Retinal pigment epithelial cell (primary cell): ENCODE measurements at places on chromosomes 16 and 17.

DNA sequence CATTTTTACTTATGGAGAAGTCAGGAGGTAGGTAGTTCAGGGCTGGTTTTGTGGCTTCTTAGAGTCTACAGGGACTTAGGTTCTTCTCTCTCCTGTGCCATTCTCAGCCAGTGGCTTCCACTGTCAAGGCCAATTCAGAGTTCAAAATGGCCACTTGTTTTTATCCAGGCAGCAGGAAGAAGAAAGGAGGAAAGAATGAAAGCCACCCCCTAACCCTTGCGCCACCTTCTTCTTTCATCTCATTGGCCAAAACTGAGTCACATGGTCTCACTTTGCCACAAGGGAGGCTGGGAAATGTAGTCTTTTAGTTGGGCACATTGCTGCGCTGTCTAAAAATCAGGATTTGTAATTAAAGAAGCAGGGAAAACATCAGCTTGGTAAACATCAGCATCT is 60.8 kb upstream of the MED9 start:
- DNase-seq = no peak

DNA sequence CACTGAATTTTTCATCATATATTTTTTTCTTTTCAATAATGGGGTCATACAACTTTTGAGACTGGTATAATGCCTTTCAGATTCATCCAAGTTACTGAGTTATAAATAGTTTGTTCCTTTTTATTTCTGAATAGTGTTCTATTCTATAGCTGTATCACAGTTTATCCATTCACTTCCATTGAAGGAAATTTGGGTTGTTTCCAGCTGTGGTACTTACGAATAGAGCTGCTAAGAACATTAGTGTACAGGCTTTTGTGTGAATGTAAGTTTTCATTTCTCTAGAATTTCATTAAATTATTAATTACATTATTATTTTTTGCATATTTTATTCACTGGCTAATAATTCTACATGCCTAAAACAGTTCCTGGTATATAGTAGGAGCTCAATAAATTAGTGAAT is 52.9 kb downstream of the SNTB2 start:
- DNase-seq = no peak

- no peak for DNase-seq
These were observed 7.8 kb downstream of the CCDC42 start for GRCh38 chr17:8736796-8737195.

DNA sequence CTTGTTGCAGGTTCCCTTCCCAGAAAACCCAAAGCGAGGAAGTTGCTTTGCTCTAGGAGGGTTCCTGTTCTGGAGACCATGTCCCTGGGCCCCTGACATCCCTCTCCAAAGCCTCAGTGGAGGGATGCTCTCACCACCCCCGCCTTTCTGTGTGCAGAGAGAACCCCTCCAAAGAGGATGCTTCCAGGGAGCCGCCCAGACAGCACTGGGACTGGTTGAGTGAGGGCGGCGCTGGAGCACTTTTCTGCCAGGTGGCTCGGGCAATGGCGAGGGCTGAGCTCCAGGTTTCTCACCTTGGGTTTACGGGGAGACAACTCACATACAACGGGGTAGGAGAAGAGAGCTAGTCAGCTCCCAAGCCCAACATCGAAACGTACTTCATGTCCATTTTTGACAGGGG is 7.3 kb downstream of the EMC6 start:
- DNase-seq = no peak

DNA sequence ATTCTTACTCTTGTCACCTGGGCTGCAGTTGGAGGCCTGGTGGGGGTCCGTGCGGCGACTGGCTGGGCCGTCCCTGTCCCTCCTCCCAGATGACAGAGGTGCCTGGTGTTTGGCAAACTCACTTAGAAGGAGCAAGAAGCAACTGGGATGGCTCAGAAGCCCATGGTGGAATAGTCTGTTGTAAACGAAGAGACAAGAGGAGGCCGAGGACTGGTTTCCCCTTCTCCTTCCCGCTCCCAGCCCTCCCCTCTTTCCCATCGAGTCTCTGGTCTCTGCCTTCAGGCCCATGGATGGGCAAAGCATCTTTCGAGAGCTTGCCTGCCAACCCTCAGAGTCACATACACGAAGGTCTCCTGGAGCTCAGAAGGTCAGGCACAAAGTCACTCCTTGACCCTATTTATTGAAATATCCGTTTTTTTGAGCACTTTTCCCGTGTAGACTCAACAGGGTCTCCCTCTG is 364.4 kb downstream of the SEC14L1 start:
- no peak for DNase-seq

DNA sequence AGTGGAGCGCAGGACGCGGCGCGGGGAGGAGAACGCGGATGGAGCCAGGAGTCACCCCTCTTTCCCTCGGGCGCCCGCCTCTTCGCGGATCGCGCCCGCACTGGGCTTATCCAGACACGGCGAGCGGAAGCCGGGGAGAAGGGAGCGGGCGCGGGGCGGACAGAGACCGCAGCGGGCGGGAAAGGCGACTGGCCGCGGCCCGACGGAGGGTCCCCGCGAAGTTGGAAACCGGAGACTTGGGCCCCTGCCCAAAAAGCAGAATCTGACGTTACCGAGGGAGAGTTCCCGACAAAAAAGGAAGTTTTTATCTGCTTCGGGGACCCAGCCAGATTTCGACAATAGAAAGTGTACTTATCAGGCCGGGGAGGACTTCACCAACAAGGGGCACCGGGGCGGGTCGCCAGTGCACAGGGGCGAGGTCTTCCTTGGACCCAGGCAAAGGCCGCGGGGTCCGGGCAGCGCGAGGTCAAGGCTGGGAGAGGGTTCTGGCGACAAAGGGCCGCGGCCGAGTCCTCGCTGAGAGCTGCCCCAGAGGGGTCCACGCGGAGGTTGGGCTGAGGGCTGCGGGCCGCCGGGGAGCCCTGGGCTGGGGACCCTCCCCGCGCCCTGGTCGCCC is 519 bp downstream of the ST6GALNAC2 start:
- no peak for DNase-seq

DNA sequence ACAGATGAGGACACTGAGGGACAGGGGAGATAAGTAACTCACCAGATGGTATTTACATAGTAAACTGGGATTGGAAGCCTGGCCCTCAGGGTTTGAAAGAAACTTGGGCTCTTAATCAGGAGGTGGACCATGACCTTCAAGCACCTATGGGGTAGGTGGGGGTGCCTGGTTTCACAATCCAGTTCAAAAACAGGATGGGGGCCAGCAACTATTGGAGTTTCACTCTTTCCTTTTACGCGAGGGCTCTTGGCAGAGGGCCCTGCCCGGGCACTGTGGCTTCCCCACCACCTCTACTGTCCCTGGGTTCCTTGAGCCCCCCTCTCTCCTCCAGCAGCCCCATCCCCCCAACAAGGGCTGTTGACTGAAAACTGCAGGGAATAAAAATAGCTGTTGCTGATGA is 11.3 kb upstream of the PRR29 start:
- no peak for DNase-seq

DNA sequence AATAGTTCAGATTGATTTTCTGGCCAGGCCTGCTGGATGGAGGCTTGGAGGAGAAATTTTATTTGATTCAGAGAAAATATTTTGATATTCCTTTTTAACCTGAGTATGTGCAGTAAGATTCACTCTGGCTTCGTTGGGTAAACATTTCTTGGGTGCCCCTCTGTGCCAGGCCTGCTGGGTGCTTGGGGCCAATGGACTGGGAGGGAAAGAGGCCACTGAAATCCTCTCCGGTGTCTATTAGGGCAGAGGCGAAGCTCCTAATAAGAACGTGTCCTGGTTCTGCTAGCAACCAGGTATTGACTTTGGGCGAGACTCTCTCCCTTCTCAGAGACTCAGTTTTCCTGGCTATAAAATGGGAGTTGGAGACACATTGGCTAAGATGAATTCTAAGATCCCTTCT is 122.5 kb downstream of the CYLD start:
- DNase-seq = no peak

DNA sequence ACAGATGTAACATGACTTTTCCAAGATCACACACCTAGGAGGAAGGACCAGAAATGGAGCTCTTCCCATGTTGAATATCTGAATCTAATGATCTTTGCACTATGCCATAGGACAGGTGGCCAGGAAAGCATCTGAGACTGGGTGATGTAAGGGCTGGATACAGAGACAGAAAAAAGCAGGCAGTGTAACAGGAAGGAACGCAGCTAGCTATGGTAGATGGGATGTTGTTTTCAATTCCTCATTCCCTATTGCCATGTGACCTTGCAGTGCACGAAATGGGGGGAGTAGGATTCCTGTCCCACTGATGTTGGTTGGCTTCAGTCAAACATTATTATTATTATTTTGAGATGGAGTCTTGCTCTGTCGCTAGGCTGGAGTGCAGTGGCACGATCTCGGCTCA is 3.7 kb upstream of the NPIPB15 start:
- no peak for DNase-seq

DNA sequence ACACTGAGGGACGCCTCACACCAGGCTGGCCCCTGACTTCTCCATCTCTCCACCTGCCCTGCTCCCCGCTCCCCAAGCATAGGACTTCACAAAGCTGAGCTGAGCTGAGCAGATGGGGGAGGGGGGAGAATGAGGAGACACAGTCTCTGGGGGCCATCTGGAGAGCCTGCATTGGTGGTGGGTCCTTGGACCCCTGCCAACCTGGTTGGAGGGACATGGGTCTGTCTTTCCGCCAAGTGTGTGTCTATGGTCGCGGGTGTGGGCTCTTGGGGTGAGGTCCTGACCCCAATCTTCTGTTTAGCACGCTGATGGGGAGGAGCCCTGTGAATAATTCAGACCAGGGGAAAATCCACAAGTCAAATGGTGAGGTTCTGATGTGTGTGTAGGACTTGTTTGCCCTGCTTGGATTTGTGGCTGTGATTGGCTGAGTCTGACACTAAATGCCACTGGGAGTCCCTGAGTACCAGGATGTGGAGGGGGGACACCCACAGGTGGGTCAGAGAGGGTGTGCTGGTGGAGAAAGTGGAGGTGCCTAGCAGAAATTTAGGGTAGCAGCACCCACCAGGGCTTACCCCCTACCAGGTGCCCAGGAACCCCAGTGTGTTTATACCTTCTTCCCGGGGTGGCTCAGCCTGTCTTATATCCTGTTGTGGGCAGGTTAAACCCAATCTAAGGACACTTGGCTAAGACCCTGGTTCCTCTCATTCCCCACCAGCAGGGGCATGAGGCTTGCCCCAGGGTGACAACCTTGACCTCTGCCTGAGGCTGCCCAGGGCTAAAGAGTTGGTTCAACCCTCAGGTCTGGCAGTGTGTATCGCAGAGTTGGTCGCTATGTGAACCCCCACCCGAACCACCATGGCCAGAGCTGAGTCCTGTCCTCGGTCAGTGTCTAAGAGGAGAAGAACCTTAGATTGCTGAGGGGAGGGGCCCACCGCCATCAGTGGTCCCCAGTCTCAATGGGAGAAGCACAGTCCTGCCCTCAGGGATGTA is 2.1 kb downstream of the FMNL1 start:
- DNase-seq = no peak

DNA sequence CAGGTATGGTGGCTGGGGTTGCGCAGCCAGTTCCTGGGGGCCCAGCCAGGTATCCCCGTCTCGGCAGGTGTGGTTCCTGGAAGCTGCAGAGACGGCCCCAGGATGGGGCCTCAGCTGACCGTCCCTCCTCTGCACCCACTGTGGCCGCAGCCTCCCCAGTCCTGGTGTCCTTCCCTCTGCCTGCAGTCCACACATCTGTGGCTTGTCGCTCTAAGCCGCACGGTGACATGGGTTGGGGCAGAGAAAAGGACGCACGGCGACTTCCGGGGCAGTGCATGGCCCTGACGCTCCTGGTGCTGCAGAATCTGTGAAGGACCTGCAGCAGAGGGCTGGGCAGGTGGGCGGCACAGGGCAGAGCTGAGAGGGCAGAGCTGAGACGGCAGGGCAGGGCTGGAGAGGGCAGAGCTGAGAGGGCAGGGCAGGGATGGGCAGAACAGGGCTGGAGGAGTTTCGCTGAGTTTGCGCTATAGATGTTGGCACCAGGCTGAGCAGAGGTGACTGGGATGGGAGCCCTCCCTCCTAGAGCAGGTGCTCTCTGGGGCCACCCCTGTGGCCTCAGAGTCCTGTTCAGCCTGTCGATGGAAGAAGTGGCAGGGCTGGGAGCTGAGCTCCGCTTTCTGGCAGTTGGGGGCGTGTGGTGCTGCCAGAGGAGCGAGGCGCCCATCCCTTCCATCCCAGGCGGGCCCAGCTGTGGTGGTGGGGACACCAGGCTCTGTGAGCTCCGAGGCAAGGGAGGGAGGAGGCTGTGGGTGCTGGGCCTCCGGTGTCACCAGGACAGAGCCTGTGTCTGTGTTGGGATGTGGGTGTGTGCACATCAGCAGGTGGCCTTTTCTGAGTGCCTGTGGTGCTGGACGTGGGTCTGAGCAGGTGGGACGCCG is 23.0 kb downstream of the TSC2 start:
- no peak for DNase-seq
